ENCODE measurements at places on chromosomes 5 and 9. TPM values are rescaled to one million over a fixed set of nuclear protein-coding genes. Genes with fewer than 3 reads are reported as not detected.

GRCh38 chr5:111367115-111367514 lies 142.9 kb downstream of the CAMK4 start:
- DNase-seq = peak; percentile 86

PELO gene
- 22.2 TPM for total RNA-seq

GRCh38 chr9:136868644-136869043 lies 2.5 kb upstream of the EDF1 start:
- no peak for DNase-seq

CEL gene
- total RNA-seq = 0.45 TPM

DNA sequence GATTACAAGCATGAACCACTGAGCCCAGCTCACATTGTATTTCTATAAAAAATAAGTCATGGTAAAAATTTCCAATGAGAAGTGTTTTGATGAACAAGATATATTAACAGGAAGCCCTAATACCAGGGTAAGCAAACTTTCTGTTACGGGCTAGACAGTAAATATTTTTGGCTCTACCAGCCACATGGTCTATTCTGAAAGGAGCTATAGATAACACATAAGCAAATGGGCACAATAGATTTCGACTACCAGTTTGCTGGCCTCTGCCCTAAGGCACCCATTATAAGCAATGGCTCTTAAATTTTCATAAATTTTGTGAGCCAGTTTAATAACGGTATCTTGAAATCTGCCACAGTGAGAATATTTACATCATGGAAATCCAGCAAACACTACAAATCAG lies 8.1 kb downstream of the UBQLN1 start:
- no peak for DNase-seq

DNA sequence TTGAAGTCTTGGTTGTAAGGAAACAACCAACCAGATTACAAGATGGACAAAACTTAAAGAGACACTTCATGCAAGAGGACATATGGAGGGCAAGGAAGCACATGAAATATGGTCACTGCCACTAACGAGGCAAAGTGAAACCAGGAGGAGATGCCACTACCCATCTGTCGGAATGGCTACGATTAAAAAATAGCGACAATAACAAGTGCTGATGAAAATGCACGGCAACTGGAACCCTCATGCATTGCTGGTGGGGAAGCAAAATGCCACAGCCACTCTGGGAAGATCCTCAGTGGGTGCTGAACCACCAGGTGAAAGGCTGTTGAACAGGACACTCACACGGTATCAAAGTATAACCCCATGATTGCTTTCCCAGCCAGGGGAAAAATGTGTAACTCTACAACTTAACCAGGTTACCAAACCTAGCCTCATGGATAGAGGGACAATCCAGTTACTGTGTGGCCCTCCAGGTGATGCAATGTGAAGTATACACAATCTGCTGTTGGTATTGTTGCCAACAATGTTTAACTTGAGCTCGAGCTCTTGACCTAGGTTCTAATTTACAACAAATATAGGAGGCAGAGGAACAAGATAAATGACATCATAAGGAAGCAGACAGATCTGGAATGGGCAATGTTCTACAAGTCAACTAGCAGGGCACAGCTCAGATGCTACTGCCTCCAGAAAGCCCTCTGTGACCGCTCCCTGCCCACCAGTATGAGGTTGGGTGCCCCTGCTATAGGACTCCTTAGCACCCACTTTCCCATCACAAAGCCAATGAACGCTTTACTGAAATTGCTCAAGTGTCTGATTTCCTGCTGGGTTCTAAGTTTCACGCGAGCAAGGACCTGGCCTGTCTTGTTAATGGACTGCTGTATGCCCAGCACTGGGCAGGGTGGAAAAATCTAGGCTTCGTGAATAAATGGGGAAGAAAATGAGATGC lies 25.8 kb downstream of the SH3PXD2B start:
- DNase-seq = no peak

DNA sequence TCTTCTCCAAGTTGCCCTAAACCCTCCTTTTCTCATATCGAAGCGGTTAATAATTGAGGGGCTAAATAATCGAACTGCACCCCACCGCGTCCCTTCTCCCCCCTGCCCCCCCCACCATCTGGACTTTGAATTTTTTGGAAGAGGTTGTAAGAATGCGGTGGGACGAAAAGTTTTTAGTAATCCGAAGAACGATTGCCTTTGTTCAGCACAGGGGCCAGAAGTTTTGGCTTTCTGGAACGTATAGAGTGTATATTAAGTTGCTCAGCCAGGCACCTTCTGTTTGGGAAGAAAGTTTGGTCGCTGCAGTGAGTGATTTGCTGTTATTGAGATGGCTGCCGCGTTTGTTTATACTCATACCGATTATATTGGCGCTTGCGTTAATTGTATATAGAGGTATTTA lies 518 bp downstream of the ERBIN start:
- no peak for DNase-seq

- DNase-seq = no peak
These were observed 15.0 kb upstream of the ORM1 start for GRCh38 chr9:114307899-114308267.

DNA sequence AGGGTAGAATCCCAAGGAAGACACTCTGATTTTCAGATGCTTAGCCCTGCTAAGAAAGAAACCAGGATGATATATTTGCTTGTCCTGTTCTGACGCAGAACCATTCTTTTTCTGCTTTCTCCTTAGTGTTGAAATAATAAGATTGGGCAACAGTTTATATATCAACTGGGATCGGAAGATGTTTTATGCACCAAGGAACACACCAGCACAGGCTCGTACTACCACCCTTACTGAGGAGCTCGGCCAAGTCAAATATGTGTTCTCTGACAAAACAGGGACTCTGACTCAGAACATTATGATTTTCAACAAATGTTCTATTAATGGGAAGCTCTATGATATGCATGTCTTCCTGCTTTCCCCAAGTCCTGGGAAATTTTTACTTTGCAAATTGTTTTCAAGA lies 19.0 kb upstream of the RUSC2 start:
- DNase-seq = no peak

GRCh38 chr9:95126739-95127138 lies 190.8 kb downstream of the FANCC start:
- DNase-seq = no peak

LOX gene
- 10.2 TPM for total RNA-seq

PRR7 gene
- total RNA-seq = 34.3 TPM

POU5F2 gene
- 0.10 TPM for total RNA-seq

STPG3 gene
- not detected for total RNA-seq

- no peak for DNase-seq
These were observed 7.7 kb downstream of the MAST4 start for GRCh38 chr5:66603881-66604280.

ADAMTSL2 gene
- not detected for total RNA-seq

DNA sequence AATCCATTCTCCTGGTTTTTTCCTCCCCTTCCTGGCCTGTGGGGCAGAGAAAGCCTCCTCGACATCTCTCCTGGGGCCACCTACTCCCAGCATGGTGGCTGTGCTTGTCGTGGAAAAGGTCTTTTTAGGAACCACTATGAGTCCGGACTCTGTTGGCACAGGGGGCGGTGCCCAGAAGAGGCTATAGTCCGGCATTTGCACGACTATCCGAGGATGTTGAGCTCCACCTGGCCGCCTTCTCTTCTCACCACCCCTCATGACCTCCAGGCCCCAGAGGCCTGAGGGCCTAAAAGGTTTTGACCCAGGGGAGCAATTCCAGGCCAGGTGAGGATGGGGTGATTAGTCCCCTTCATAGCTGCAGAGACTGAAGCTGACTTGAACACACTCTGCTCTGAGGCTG lies 14.1 kb downstream of the CSF2 start:
- no peak for DNase-seq

CNTNAP3B gene
- total RNA-seq = 4.1 TPM

DNA sequence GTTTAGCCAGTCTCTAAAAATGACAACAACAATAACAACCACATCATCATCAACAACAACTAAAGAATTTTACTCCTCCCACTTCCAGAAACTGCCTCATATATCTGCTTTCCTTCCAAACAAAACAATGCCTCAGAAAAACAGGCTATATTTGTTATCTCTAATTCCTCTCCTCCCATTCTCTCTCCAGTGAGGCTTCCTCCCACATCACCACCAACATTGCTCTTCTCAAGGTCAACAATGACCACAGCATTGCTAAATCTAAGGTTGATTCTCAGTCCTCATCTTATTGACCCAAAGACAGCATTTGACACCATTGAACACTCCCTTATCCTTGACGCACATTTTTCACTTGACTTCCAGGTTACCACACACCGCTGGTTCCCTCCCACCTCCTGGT lies 38.1 kb upstream of the PRUNE2 start:
- no peak for DNase-seq

DNA sequence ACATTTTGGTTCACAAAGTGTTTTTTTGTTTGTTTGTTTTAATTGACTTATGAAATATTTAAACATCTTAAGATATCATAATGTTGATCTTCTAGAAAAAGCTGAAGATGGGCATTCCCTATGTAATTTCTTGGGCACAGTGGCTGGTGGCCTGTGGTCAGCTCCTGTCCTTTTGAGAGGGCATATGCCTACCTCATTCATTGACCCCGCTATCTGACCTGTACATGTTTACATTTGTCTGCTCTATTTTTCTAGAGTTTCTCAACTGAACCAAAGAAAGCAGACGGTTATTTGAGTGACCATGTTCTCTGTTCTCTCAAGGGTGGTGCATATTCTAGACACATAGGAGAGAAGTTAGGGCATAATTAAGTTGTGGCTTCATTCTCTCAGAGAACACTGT lies 5.3 kb downstream of the SGCD start:
- DNase-seq = no peak
